ENCODE measurements at places on chromosomes 1 and 21.

DNA sequence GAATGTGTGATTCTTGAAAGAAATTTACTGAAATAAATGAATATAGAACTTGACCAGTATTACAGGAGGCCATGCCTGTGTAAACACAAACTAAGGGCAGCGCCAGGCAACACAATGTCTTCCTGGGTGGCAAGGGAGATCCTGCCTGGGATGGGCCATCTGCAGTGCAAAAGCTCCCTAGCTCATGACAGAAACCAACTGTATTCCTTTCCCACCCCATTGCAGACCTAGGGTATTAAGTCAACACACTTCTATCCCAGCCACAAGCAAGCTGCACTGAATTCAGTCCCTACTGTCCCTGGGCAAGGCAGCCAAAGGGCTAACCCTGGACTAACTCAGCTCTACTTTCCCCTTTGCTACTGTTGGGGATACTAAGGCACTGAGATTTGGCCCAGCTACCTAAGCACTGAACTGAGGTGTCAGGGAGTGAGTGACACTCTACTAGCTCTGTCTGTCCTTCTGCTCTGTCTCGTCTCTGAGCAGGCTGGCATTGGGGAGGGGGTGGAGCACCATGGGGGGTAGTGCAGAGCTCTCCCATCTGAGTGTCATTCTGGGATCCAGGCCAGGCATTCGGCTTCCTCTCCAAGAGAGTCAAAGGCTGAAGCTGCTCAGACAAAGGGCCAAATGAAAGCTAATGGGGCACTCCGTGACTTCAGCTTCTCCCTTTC lies 2.5 kb downstream of the INKA2 start:
- no peak for DNase-seq

GRCh38 chr1:181185461-181185860 lies 97.0 kb downstream of the IER5 start:
- no peak for DNase-seq

- no peak for DNase-seq
These were observed 22.9 kb downstream of the SPEN start for GRCh38 chr1:15870421-15870820.

GRCh38 chr21:42062236-42063022 lies 8.7 kb upstream of the UMODL1 start:
- no peak for DNase-seq

DNA sequence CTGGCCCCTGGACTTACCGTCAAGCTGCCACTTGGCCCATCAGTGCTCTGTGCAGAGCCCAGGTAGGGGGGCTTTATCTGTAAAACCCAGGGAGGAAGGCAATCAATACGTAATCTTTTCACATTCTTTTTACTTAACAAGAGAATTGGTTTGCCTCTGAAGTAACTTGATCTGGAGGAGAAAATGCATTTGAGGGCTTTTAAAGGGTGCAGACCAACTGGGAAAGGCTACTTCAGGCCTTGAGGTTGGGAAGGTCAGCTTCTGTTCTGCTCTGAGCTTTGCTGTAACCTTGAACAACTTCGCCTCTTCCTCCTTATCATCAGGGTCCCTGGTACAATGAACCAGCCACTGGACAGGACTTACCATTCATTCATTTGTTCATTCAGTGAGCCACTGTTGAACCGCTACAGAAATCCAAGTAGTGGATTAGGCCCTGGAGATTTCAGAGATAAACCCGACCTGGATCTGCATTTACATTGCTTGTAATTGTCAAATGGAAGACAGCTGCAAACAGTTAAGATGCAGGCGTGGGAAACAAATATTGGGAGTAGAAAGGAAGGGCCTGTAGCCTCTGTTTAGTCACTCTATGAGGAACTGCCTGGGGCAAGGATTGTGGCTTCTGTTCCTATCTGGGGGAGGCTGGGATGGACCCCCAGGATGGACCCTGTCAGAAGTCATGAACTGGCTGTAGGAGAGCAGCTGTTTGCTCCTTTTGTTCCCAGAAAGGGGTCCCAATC lies 90.9 kb downstream of the MAN1C1 start:
- DNase-seq, result no peak

GRCh38 chr1:171817511-171818265 lies 23.6 kb upstream of the DNM3 start:
- no peak for DNase-seq

- DNase-seq, result no peak
These were observed 40.1 kb downstream of the AHDC1 start for GRCh38 chr1:27563591-27564471.

- no peak for DNase-seq
These were observed 6.5 kb upstream of the TRAPPC10 start for GRCh38 chr21:44005593-44005992.

GRCh38 chr1:21007876-21008275 lies 168.8 kb downstream of the EIF4G3 start:
- no peak for DNase-seq

DNA sequence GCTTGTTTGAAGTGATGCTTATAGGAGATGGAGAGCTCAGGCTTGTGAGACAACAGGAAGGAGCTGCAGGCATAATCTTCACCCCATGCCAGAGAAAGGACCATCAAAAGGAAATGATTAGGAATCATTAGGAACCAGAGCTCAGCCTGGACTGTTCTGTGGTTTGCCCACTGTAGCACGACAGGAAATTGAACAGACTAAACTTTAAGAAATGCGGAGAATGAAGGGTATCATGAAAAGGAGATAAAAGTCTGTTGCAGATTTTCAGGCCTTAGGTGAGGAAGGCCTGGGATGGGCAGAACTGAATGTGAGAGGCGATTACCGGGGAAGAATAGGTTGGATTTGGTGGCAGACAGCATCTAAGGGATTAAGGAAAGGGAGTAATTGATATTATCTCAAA lies 292.0 kb upstream of the PLXNA2 start:
- DNase-seq, result no peak
